HFFc6 (cell line): ENCODE measurements at places on chromosomes 16 and 17. TPM values are rescaled to one million over a fixed set of nuclear protein-coding genes. Genes with fewer than 3 reads are reported as not detected.

GRCh38 chr16:64238571-64238970 is 883.3 kb downstream of the CDH11 start:
- H3K36me3 ChIP-seq, result no peaks in the 10 kb centered on the region
- peaks cover 35% of the 10 kb centered on the region for H3K4me1 ChIP-seq
- no peaks in the 10 kb centered on the region; the same call in none of the 2 replicates for H3K27me3 ChIP-seq
- peak overlapping the region; percentile 28; the same call in 1 of the 2 replicates for H3K4me3 ChIP-seq

The KRTAP29-1 gene
- not detected in 3 replicates for total RNA-seq

- DNase-seq, result no peak
- no peak overlapping the region for H3K27ac ChIP-seq
- no peak overlapping the region for H3K4me3 ChIP-seq
- H3K4me1 ChIP-seq, result no peaks in the 10 kb centered on the region
- no peaks in the 10 kb centered on the region for H3K36me3 ChIP-seq
These were observed 138.6 kb upstream of the SDK2 start for GRCh38 chr17:73782641-73783381.

The MT4 gene
- not detected in 3 replicates for total RNA-seq

The RNF222 gene
- not detected in 3 replicates for total RNA-seq

DNA sequence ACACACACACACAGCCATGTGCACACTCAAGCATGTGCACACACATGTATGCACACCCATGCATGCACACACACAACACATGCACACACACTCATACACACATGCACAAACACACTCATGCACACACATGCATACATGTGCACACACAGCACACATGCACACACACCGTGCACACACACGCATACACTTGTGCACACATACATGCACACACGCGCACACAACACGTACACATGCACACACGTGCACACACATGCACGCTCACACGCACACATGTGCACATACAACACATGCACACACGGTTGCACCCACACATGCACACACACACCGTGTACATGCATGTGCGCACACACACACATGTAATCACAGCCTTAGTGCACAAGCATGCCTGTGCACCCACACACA is 230.4 kb upstream of the GSE1 start:
- no peak overlapping the region for H3K4me3 ChIP-seq
- no peak overlapping the region; the same call in 1 of the 2 replicates for H3K27ac ChIP-seq
- peaks cover 12% of the 10 kb centered on the region for H3K36me3 ChIP-seq
- no peak for DNase-seq
- H3K27me3 ChIP-seq, result peaks cover 3% of the 10 kb centered on the region
